ENCODE measurements at places on chromosomes 3 and 15.

GRCh38 chr3:48476426-48477053 lies 27.4 kb downstream of the SHISA5 start:
- no peak for DNase-seq

GRCh38 chr3:180421221-180421620 lies 180.7 kb upstream of the TTC14 start:
- DNase-seq, result no peak

DNA sequence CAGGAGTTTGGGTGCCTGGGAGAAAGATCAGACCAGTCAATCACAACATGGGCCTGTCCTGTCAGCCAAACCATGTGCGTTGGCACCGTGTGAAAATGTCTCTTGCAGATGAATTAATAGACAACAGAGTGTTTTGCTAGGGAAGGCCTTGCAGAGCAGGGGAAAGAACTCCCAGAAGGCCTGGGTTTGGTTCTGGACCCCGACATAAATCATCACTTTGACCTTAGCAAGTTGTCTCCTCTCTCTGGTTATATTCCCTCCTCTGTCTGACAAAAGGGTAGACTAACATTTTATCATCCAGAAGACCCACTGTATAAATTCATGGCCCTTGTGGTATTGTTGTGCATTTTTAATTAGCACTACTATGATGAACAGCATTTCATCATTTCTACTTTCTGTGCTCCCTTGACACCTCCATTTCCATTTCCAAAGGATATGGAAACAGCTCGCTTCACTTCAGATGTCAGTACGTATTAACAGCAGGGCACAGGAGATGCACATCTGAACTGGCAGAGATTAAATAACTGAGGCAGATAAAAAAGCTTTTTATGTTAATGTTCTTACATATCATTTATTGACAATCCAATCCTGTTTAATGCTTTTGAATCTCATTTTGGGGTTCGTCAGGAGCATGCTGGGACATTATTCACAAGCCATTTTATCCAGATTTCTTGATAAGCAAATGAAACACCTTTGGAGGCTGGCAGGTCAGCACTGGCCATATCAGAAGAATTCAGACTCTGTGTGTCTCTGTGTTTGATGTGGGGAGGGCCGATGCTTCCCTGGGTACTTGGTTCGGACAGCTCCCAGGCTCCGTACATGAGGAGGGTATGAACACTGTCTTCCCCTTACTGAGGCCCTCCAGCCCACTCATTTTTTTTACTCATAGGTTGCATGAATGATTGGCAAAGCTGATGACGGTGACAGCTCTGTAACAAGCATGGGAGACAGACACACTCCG lies 28.2 kb upstream of the IL12A start:
- no peak for DNase-seq

DNA sequence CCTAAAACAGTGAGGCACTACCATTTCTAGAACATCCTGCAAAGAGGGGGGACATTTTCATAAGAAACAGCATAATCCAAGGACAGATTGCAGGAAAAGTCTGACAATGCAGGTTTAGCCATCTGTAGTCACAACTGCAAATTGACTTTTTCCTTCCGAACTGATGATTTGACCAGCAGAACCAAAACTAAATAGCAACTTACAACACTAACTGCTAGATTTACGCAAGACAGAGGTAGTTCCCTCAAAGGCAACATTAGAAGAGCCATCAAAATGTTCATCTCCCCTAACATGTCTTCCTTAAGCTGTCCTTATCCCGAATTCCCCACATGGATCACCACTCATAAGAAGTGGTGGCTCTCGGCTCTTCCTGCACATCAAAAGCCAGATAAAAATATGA lies 129.6 kb downstream of the GADL1 start:
- DNase-seq, result no peak

Data from Right ventricle myocardium inferior (tissue), 1 donor.